Muscle of back (tissue), 13 donors: ENCODE measurements at places on chromosomes 4 and X. TPM values are rescaled to one million over a fixed set of nuclear protein-coding genes. Genes with fewer than 3 reads are reported as not detected.
A peak's percentile ranks its signal among the peaks of the same experiment; 100 is the strongest.

AMTN gene
- polyA plus RNA-seq, result not detected

CENPI gene
- 4.6 TPM for polyA plus RNA-seq

- DNase-seq, result no peak
Measured at GRCh38 chr4:39855909-39856512, 121.7 kb downstream of the PDS5A start.

DNA sequence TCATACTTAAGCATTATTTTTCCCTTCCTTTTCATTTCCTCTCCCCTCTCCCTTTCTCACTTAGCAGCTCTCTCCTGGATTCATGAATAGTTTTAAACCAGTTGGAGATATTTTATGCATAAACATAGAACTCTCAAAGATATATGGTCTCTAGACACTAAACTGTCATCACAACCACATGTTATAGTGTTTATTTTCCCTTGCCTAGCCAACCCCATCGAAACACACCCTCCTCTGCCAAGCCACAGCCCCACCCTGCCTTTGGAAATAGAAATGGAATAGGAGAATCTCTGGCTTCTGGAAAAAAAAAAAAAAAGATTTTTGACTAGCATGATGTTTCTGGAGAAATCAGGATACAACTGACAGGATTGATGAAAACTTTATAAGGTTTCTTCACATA, 64.8 kb upstream of the RBPJ start:
- DNase-seq, result peak; percentile 59

- no peak for DNase-seq
Measured at GRCh38 chrX:15761564-15762191, 23.6 kb downstream of the CA5B start.

- DNase-seq, result no peak
Measured at GRCh38 chrX:136380010-136380769, 79.4 kb downstream of the ADGRG4 start.

DNA sequence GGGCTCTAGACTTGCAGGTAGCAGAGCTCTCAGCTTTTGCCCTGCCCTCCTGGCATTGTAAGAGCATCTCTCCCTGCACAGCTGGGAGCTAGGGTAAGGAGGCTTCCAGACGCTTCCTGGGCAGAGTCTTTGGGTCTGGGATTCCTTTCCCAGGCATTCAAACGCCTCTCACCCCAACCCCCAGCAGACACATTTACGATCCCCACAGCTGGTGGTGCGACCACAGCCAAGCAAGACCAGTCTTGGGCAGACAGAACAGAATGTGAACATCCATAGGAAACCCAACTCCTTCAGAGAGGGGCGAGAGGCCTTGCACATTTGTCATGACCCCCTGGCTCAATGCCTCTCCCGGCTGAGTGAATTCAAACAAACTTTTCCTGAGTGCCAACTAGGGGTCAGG, 38.1 kb upstream of the CD99L2 start:
- DNase-seq, result no peak

DNA sequence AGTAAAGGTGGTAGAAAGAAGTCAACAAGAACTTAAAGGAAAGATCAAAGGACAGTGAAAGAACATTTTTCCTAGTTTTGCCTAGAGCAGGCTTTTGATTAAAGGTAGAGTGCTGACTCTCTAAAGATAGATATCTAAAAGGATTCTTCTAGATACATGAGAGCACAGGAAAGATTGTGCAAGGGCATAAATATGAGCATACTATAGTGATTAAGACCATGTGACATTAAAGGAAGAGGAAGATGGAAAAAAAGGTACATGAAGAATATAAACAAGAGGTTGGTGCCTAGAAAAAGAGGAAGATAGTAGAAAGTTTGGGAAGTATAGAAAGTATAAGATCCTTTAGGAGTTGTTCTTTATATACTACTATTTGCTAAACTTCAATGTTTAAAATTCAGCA, 26.1 kb upstream of the TET2 start:
- no peak for DNase-seq

DNA sequence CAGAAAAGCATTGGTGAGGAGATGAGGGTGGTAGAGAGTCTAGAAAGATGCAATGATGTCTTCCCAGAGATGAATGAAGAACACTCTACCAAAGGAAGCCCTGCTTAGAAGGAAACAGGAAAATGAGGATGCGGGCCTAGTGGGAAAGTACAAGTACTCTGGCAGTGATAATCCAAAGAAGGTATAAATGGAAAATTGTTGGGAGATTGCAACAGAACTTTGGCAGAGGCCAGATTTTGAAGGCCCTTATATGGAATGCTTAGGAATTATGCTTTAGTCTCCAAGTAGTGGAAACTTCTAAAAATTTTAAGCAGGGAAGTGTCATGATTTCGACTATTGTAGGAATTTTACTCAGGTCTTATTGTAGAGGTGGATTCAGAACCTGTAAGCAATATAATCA, 11.0 kb downstream of the ARSJ start:
- DNase-seq, result no peak

DNA sequence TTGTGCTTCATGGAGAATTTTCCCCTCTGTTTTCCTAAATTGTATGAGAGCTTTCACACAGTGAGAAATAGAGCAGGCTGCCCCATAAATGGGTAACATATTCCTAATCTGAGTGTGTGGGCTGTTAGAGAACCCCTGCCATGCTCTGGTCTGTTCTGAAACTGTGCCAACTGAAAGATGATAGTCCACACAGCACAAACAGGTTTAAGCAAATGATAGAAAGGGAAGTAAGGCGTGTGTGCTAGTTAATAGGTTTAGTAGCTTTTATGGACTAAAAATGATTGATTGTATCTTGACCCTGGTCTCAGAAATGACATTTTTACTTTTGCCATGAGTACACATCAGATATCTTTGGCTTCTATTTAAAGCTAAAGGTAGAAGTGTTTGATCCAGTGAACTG, 106.2 kb downstream of the PRRG1 start:
- no peak for DNase-seq

- no peak for DNase-seq
Measured at GRCh38 chrX:72624194-72624593, 51.6 kb upstream of the HDAC8 start.

- no peak for DNase-seq
Measured at GRCh38 chr4:100938698-100939097, 408.6 kb downstream of the PPP3CA start.

GRCh38 chr4:41541687-41542094, 3.7 kb downstream of the LIMCH1 start:
- no peak for DNase-seq

DNA sequence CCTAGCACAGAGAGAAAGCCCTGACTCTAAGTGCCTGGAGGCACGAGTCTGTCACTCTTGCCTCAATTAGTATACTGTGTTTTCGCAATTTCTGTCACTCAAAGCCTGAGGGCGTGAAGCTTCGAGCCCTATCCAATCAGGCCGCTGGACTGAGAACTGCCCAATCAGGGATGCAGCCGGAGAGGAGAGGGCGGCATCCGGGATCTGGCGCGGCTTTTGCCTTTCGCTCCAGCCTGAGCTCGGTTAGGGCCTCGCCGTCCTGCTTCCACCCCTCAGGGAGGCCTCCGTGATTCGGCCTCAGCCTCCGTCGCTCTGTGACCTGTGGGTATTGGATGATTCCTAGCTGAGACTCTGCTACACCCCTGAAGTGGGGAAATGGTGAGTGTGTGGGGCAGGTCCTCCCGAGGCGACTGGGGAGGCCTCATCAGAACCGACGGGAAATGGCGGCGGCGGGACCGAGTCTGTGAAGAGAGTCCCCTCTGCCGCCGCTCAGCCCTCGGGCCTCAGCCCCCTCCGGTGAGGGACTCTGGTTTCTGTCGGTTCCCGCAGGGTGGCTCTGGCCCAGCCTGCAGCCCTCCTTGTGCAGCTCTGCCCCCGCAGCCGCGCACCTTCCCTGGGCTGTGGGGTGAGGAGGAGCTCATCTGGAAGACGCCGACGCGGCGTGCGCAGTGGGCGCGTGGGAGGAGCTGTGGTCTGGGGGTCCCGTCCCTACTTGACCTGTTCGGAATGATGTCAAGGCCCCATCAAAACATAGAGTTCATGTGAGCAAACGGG, 48.5 kb downstream of the ZNF141 start:
- no peak for DNase-seq

DNA sequence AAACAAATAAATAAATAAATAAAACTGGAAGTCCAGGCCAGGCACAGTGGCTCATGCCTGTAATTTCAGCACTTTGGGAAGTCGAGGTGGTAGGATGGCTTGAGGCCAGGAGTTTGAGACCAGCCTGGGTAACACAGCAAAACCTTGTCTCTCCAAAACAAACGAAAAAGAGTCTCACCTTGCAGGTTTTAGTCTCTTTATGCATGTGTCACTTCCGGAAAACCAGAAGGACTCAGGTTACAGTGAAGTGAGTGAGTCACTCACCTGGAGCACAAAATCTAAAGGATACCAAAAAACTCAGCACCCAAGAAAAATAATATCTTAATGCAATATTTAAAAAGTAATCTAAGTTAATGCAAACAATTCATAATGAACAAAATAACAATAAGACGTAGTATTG, 20.1 kb upstream of the SLC34A2 start:
- DNase-seq, result no peak

DNA sequence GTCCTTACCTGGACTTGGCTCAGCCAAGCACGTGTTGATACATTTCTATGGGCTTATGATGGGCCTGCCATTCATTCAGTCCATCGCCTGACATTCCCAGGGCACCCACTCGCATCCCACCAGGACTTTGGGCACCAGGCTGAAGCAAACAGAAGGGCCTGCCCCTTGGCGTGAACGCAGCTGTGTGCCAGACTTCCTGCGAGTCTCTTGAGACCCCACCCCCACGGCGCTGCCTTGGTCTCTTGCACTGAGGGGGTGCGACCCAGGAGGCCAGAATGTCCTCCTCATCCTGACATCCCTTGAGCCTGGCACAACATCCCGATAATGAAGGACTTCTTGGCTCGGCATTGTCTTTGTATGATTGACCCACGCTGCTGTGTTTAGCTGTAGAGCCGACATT, 1.5 kb upstream of the PSAPL1 start:
- DNase-seq, result no peak

DNA sequence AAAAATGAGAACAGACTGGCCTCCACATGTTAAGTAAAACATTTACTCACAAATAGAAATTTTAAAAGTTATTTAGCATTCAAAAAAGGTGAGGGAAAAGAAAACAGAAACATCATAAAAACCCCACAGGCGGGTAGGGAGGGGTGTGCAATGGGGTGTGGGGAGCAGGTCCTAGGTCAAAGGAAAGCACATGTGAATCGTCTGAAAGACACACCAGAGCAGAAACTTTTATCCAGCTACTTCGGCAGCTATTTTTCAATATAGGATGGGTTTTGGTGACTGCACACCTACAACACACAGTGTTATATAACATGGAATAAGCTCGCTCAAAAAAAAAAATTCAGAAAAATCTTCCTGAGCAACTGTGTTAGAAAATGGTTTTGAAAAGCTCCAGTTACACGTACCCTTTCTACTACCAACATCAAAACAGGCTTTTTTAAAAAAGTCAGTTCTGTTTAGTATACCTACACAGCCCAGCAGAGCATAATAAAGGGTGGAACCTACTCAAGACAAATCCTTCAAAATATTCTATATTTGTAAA, 1.6 kb downstream of the OTUD4 start:
- no peak for DNase-seq

- peak; percentile 10 for DNase-seq
Measured at GRCh38 chr4:43990551-43990950, 458.1 kb downstream of the KCTD8 start.

GRCh38 chrX:100277231-100277630, 132.8 kb downstream of the PCDH19 start:
- no peak for DNase-seq

DNA sequence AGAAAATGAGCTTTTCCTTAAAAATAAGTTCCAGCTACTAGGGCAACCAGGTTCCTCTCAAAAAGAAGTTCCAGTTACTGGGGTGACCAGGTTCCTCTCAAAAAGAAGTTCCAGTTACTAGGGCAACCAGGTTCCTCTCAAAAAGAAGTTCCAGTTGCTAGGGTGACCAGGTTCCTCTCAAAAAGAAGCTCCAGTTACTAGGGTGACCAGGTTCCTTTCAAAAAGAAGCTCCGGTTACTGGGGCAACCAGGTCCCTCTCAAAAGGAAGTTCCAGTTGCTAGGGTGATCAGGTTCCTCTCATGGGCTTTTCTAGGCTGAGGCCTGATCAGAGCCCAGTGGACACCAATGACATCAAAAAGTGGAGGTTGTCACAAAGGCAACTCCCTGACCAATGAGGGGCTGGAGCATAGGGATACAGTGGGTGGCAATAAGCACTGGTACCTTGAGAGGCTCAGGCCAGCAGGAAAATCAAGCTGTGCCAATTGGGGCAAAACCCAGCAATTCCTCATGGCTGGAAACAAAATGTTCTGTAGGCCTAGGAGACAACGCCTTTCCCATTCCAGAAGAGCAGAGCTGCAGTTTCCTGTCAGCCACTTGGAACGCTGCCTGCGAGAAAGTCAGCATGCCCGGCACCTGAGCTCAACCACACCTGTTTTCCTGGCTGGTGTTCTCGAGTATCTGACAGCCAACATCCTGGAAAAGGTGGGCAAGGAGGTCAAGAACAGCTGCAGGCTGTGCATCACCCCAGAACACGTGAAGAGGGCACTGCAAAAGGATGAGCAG, 12.3 kb upstream of the SYTL5 start:
- no peak for DNase-seq

DNA sequence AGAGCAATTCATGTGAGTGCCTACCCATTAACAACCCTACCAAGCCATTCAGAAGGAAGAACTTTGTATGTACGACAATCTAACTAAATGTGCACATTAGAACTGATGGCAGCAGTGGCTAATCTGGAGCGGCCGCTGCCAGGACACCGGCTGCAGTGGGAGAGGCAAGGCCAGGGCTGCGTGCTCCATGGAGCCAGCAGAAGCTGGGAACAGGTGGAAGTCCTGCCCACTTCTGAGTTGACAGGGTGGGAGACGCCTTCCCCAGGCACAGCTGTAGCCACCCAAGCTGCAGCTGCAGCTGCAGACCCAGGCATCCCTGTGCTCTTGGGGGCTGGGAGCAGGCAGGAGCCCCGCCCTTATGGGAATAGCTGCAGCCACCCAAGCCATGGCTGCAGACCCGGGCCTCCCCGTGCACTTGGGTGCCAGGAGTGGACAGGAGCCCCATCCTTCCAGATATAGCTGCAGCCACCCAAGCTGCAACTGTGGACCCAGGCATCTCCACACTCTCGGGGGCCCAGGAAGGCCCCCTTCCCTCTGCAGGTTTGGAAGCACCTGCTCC, 79.1 kb upstream of the DDX60 start:
- DNase-seq, result no peak

DNA sequence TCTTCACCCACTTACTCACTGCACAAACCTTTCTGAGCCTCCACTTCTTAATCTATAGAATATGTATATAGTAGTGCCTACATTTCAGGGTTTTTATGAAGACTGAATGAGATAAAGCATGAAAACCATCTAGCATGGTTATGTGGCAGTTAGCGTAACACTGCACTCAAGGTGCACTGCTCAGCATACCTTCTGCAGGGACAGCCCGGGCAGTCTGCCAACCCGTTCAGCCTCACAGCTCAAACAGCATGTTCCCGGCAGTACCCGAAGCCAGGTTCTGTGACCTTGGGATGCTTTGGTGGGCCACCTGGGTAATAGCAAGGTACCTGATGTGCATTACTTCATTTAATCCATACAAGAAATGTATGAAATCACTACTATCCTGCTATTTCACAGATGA, 81.4 kb downstream of the DOCK11 start:
- no peak for DNase-seq

DNA sequence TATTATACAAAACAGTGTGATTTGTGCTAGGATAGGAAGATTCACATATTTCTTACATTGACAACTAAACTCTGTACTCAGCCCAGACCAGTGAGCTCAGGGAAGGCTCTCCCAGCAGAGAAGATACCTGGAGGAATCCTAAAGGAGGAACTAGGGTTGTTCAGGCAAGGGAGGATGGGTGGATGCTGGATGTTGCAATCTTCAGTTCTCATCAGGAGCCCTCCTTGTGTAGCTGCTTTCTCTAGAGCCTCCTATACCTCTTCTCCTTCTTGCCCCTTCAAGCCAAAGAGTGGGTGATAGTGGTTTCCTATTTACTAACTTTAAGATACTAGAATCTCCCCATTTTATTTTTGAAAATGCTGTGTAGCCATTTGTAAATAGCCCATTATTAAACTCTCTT, 117.3 kb downstream of the NKX6-1 start:
- DNase-seq, result no peak
